ENCODE measurements at places on chromosomes 6 and 20.

GRCh38 chr6:16420337-16420714, 181.9 kb downstream of the GMPR start:
- no peak for DNase-seq

GRCh38 chr6:79186564-79186963, 47.9 kb downstream of the HMGN3 start:
- DNase-seq: no peak

- no peak for DNase-seq
Observed at GRCh38 chr6:14721103-14721758, 524.6 kb upstream of the JARID2 start.

DNA sequence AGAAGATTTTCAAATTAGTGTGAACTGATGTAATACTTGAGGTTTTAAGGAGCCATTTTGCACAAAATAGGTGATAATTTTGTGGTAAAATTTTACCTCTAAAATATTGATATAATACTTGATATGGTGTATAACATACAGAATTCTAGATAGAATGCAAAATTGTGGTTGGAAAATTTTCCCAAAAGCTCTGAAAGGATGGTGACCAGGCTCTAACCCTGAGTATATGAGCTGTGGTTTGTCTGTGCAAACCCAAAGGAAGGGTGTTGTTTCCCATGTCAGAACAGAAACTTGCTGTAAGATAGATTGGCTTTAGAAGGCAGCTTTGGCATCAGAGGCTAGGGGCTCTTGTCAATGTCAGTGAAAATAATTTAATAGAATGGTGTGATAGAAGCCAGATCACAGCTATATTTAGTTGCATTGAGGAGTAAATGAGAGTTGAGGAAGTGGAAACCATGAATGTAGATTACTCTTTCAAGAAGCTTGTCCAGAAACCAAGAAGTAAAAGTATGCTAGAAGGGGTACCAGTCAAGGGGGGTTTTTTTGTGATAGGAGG, 257.7 kb downstream of the FARS2 start:
- DNase-seq: no peak

Measured in activated T-helper 1 cell treated with anti-CD3 and anti-CD28 coated beads, Interleukin-2, amount 50 U/mL, for 16 hours (primary cell).